ENCODE measurements at places on chromosomes 6 and 20.

DNA sequence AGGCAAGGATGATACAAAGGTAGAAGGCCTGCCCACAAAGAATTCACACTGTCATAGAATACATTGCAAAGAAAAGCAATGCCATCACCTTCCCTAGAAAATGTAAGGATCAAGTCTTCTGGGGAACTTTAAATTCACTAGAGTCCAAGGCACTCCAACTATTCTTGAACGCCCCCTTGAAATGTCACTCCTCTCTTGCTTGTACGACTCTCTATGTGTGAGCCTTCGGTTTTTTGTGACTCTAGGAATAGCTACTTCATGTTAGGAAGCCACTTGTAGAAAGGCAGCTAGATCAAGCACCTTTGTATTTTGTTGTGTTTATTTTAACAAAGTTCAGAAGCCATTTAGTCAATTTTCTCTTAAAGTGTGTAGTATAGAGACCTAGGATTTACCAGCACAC lies 159.2 kb upstream of the ARID1B start:
- no peak for DNase-seq

DNA sequence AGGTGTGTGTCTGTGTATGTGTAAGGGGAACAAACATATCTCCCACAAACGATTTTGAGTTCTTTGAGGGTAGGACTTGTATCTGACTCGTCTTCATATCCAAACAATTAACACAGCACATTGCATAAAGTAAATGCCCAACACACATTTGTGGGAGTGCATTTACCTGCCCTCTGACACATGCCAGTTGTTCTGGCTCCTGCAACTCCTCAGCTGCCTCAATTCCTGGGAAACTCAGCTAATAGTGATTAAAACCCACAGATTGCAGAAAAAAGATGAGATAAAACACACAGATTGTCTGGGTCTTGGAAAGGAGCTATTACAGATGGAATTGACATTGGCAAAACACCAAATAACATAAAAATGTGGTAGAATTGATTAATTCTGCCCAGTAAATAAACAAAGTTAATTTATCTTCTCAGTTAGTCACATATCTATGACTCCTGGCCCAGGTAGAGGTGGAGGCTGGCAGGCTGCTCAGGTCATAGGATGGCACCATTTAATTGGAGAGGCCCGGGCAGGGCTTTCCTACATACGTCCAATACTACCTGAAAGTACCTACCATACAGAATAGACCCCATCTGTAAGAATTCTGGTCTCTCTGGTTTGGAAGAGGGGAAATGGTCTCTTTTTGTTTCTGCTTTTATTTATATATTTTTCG lies 71.5 kb upstream of the IFNGR1 start:
- no peak for DNase-seq

DNA sequence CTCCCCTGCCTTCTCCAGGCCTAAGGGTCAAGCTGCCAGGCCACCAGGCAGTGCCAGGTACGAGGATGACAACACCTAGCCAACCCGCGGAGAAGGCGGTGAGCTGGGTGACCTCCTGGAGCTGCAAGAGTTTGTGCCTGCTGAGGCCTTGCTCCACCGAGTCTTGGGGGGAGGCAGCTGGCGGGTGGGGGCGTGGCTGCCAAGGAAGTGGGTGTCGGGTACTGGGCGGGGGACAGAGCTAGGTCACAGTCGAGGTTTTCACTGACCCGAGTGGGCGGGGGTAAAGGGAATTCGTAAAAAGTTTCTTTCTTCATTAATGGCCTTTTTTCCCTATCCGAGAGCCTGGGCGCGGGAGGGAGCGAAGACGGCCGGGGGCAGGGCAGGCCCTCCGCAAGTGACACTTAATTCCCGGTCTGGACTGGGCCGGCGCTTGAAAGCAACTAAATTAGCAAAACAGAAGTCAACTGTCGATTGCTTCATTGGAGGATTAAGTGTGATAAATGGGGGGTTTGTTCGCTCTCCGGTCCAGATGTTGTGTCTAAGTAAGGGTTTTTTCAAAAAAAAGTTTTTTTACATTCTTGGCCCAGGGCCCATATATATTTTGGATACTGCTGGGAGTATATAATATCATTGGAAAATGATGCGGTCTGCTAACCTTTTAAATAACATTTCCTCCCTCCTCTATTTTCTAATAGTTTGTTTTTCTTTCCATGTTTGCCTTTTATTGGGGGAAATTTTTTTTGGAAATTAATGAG lies 43.1 kb upstream of the FOXP4 start:
- no peak for DNase-seq

- DNase-seq: no peak
These were observed 198.9 kb upstream of the SSTR4 start for GRCh38 chr20:22836211-22836610.

DNA sequence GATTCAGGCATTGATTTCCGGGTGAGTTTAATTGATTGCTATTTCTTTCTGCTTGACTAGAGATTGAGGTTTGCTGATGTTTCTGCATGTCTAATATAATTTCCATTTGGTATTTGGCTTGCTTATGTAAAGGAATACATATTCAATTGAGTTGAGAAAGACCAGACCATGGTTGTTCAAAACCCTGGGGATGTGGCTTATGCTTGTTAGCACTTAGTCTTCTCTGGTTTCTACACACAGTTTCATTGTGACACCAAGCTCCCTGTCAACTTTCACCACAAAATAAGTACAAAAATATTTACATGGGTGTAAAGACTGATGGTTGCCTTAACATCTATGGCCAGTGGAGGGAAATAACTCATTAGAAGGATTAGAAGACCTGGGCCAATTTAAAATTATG lies 209.6 kb downstream of the CDH26 start:
- DNase-seq: no peak

GRCh38 chr6:31559958-31560696 lies 12.0 kb upstream of the LTA start:
- peak; percentile 63 for DNase-seq

DNA sequence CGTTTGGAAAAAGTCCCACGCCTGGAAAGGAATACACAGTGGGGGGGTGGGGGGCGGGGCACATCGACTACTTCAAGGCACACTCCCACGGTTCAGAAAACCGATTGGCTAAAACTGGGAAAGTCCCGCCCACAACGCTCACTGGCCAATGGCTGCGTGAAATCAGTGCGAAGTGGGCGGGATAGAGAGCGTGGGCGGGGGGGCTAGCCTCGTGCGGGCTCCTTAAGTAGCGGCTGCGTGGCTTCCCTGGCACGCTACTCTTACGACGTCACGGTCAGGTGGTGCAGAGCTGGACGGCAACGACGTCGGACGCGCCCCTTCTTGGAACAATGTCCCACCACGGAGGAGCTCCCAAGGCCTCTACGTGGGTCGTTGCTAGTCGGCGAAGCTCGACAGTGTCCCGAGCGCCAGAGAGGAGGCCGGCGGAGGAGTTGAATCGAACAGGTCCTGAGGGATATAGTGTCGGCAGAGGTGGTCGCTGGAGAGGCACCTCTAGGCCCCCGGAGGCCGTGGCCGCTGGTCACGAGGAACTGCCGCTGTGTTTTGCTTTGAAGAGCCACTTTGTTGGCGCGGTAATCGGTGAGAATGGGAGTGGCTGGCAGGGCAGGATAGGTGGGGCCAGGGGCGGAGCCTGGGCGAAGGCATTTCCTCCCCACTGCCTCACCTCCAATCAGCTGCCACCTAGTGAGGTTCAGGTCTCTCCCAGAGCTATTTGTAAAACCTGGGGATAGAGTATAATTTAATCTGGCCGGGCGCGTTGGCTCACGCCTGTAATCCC lies at the start of gene DDX43:
Gene DDX43, plus strand, starts transcription at position 252 of the 778 bp plus-strand sequence. Its CDS starts 78 bp downstream, at position 330.
- DNase-seq: peak; percentile 66

DNA sequence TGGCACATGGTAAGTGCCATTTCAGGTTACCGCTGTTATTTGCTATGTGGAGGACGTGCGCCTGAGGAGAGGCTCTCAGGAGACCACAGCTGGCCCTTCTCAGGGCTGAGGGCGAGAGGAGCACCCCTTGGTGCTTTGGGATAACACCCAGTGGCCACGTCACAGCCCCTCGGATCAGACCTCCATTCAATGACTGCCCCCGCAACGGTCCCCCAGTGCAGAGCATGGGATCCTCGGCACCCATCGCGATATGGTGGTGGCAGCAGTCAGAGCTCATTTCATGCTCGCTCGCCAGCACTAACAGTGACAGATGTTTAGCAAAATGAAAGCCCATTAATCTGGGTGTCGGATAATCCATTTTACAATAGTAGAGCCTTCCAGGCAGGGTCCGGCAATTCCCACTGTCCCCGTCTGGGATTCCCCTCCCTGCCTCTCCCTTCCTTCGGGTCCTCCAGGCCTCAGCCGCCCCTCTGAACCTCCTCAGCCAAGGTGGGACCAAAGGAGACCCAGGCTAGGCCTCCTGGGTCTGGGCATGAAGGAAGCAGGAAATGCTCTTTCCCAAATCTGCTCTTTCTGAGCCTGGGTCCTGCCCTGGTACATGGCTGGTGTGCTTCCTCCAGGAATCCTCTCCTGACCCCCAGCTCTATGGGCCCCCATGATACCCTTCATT lies 117.1 kb downstream of the GRM4 start:
- no peak for DNase-seq

DNA sequence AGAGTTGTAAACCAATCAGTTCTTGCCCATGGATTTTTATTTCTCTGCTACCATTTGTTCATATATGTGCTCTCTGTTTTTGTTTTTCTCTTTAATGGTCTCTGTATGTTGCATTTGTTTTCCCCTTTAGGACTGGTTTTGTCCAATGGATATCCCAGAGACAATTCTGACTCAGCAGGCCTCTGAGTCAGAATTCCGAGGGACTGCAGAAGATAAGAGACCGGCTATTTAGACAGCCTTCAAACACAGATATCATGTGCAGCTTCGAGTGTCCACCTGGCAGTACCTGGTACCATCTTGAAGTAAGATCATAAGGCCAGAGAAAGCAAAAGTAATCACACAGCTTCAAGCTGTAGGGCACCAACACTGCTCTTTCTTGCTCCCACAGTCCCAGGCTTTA lies 125.5 kb downstream of the ELOVL4 start:
- DNase-seq: no peak

- no peak for DNase-seq
These were observed 211.9 kb downstream of the HAO1 start for GRCh38 chr20:7728338-7728737.
